ENCODE measurements at places on chromosomes 5 and 9. TPM values are rescaled to one million over a fixed set of nuclear protein-coding genes. Genes with fewer than 3 reads are reported as not detected.

COL15A1 gene
- polyA plus RNA-seq = 0.15 TPM

NR4A3 gene
- 1.4 TPM for polyA plus RNA-seq

CAST gene
- 150 TPM for polyA plus RNA-seq

GRCh38 chr9:6915635-6916034, 157.9 kb downstream of the KDM4C start:
- DNase-seq = no peak

DNA sequence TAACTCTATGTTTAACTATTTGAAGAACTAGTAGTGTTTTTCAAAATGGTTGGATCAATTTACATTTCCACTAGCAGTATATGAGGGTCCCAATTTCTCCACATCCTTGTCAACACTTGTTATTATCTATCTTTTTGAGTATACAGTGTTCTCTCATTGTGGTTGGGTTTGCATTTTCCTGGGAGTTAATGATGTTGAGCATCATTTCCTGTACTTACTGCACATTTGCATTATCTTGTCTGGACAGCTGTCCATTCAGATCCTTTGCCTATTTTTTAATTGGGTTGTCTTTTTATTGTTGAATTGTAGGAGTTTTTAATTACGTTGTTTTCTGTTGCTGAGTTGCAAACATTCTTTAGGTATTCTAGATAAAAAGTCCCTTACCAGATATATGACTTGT, 103.4 kb upstream of the LRRTM2 start:
- no peak for DNase-seq

- no peak for DNase-seq
Observed at GRCh38 chr9:76464706-76465105, 5.7 kb downstream of the GCNT1 start.

GRCh38 chr9:107281922-107282667, 984 bp upstream of the RAD23B start:
- no peak for DNase-seq

DNA sequence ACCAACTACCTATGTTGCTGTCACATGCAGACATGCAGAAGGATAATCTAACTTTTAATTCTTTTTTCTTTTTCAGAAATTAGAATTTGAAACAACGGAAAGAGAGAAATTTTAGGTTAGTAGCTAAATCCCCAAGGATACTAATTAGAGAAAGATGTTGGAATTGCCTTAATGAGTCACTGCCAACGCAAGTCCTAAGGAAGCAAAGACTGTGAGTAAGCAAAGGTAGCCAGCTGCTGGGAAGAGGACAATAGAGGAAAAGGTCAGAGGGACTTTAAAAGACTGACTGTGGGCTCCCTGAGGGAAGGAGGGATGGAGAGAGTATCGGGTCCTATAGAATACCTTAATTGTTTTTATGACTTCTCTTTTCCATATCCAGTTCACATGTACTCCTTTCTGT, 461.9 kb upstream of the PAPPA start:
- DNase-seq = no peak

DNA sequence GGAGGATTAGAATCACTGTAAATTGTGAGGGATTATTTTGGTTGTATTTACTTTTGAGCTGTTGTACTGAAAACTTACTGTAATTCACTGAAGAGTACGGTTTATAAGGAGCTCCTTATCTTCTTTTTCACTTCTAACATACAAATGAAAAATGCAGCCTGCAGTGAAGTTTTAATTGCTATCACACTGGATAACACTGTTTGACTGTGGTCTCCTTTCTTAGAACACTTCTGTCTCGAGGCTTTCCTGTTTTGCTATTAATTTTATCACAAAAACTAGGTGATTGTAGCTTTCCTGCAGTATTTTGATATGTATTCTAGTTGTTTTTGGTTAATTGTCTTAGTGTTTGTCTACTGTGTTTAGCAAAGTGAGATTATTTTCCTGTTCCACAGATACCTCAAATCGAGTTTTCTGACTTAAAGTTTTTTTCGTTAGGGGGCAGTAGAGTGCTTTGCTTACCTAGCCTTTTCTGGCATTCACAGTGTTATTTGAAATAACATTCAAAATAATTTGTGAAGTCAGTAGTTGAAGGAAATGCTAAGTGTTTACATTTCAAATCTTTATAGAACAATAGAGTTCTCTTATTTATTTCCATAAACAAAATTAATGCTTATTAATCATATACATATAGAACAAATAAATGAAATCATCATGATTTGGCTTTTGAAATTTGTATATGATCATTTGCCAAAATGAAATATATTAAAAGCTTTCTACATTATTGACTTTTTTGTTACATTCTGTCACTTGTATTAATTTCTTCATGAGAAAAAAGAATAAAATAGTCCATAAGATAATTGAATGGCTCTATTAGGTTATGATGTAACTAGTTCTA, 52.9 kb downstream of the COMMD10 start:
- peak; percentile 41 for DNase-seq

DNA sequence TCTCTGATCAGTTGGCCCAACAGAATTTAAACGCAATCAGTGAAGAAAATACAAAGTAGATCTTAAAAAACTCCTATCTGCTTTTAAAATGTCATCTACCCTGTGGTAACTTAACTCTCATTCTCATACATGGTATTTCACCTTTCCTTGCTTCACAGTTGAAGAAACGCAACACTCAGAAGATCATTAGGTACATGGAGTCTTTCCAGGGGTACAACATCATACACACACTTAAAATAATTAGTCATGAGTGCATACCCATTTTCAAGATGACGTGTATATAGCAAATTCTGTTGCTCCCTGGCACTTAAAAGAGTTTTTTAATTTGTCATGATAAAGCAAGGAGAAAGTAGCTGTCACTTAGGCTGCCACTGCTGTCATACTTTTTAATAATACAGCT, 259.9 kb downstream of the BNC2 start:
- no peak for DNase-seq

GRCh38 chr5:61766141-61766540, 434.1 kb downstream of the ZSWIM6 start:
- DNase-seq = no peak

DNA sequence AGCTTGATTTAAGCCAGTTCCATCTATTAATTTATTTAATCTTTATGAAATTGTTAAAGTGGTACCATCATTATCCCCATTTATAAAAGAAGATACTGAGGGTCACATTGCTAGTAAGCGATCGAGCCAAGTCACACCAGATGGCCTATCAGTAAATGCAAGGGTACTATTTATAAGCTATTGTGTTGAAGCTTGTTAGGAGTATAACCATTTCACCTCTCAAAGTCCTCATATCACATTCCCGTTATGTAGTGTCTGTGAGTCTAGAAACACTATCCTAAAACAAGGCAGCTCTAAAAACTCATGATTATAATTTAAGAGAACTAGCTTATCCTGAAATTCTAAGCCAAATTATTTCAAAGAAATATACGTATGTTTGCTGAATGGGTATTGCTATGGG, 1161.8 kb downstream of the EFNA5 start:
- no peak for DNase-seq

GRCh38 chr5:134798468-134798867, 39.9 kb downstream of the DDX46 start:
- no peak for DNase-seq

GRCh38 chr5:109196087-109196822, 213.5 kb downstream of the PJA2 start:
- DNase-seq = no peak

DNA sequence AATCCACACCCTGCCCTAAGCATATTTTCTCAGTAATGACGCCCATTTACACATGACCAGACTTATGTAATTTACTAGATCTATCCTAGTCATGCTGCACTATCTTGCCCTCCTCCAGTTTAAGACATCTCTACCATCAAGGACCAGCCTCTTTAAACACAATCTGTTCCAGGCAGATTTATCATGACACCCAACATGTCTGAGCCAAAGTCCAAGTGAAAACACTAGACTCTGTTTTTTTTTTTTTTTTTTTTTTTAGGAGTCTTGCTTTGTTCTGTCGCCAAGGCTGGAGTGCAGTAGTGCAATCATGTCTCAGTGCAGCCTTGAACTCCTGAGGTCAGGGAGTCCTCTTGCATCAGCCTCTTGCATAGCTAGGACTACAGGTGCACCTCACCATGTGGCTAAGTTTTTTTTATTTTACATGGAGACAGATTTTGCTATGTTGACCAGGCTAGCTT, 354.6 kb downstream of the ARRDC3 start:
- DNase-seq = peak; percentile 67

DNA sequence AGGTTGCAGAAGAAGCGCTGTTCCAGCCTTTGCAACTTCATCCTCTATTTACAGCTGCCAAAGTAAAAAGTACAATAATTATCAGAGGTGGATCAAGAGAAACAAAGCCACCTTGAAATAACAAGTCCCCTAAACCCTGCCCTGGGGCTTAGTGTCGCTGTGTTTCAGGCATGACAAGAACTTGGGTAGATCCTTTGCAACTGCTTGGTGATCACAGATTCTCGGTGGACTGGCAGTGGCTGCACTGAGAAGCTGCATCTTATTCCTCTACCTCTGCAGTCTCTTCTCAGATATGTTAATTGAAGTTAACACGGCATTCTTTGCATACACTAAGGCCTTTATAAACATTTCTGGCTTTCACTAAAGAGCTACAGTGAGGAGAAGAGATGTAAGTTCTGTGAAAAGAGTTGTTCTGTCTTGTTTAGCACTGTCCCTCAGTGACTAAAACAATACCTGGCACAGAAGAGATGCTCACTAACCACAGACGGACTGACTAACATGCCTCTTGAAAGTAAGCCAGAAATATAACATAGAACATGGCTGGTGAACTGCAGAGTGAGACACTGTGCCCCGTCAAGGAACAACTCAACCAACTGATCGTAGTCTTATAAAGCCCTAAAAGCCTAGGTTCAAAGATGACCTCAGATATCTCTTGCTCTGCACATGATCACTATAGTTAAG, 144.2 kb downstream of the MLLT3 start:
- DNase-seq = no peak
